ENCODE measurements at places on chromosomes 7 and 10.

DNA sequence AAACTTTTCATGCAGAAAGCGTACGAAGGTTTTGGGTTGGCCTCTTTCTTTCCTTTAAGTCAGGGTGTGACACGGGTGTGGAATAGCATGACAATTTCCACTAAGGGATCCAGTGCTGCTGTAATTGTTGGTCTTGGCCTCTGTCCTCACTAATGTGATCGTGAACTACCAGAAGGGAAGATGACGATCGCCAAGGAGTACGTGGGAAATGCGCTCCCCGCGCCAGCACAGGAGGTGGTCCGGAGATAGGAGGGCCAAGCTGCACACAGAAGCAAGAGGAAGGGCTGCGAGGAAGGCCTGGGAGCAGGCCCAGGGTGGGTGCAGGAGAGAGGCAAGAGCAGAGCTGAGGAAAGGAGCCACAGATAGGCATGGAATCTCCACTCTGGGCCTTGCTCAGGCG, 79.7 kb upstream of the PODXL start:
- no peaks in the 10 kb centered on the region for H3K36me3 ChIP-seq
- H3K27me3 ChIP-seq, result peaks cover 2% of the 10 kb centered on the region
- H3K4me3 ChIP-seq, result no peak overlapping the region
- no peaks in the 10 kb centered on the region for H3K4me1 ChIP-seq
- no peak overlapping the region for H3K27ac ChIP-seq
- DNase-seq, result no peak

GRCh38 chr10:59335497-59335896, 26.9 kb downstream of the FAM13C start:
- DNase-seq, result no peak
- no peaks in the 10 kb centered on the region for H3K4me1 ChIP-seq
- H3K27me3 ChIP-seq, result no peaks in the 10 kb centered on the region
- H3K4me3 ChIP-seq, result no peak overlapping the region
- no peaks in the 10 kb centered on the region for H3K36me3 ChIP-seq
- no peak overlapping the region for H3K27ac ChIP-seq

- peaks cover 80% of the 10 kb centered on the region for H3K4me1 ChIP-seq
- peaks cover 34% of the 10 kb centered on the region for H3K36me3 ChIP-seq
- no peak for DNase-seq
- H3K27me3 ChIP-seq, result no peaks in the 10 kb centered on the region
Observed at GRCh38 chr7:141696348-141696747, 5.6 kb downstream of the DENND11 start.

DNA sequence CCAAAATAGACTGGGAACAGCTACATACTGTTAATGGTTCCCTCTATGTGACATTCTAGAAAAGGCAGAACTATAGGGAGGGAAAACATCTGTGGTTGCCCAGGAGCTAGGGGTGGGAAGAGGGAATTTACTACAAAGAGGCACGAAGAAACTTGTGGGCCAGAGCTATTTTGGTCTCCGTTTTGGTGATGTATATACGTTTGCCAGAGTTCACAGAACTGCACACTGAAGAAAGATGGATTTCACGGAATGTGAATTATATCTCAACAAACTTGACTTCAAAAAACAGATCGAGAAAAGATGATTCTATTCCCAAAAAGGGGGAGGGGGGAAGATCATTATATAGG, 386 bp upstream of the AS3MT start:
- H3K36me3 ChIP-seq, result no peaks in the 10 kb centered on the region
- DNase-seq, result no peak
- peaks cover 18% of the 10 kb centered on the region for H3K27me3 ChIP-seq
- H3K4me1 ChIP-seq, result peaks cover 13% of the 10 kb centered on the region

- no peaks in the 10 kb centered on the region for H3K36me3 ChIP-seq
- DNase-seq, result no peak
- peaks cover 4% of the 10 kb centered on the region for H3K4me1 ChIP-seq
- no peaks in the 10 kb centered on the region for H3K27me3 ChIP-seq
- H3K4me3 ChIP-seq, result no peak overlapping the region
- no peak overlapping the region for H3K27ac ChIP-seq
Observed at GRCh38 chr10:78448470-78448869, 414.8 kb downstream of the RPS24 start.

- H3K27me3 ChIP-seq, result peaks cover 81% of the 10 kb centered on the region
- no peaks in the 10 kb centered on the region for H3K4me1 ChIP-seq
- H3K4me3 ChIP-seq, result no peak overlapping the region
- no peak for DNase-seq
Observed at GRCh38 chr7:137838706-137839315, 8.0 kb downstream of the DGKI start.

DNA sequence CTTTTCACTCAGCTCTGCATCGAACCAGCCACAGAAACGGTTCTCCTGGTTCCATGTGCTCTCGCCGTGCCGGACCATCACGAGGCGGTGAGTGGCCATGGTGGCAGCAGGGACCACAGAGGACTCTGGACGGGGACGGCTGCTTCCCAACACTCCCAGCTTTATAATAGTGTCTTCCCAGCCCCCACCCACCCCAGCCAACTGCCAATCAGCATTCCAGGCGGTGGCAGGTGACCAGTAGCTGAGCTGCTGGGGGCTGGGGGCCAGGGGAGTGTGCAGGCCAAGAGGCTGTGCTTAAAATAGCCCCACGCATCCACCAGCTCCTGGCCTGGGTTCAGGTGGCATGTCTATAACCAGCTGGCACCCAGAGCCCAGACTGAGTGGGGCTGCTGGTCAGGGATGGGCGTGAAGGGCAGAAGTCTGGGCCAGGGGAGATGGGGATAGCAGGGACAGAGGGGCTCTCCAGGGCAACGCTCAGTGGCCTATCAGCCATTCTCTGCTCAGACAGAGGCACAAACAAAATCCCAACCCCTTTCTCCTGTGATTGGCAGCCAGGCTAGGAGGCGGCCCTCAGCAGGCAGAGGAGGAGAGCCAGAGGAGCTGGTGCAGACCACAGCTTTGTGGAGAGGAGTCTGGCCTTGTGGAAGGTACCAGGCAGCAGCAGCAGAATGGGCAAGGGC, at the start of gene PGAM2:
Gene PGAM2, minus strand, starts transcription at position 137 of the 680 bp plus-strand sequence. Its CDS starts 38 bp downstream, at position 99.
- peaks cover 41% of the 10 kb centered on the region for H3K4me1 ChIP-seq
- H3K27me3 ChIP-seq, result no peaks in the 10 kb centered on the region
- H3K27ac ChIP-seq, result peak within 1 kb of the TSS; percentile 92
- DNase-seq, result no peak

GRCh38 chr10:11578802-11579255, 32.6 kb downstream of the USP6NL start:
- no peaks in the 10 kb centered on the region for H3K36me3 ChIP-seq
- H3K4me3 ChIP-seq, result no peak overlapping the region
- no peaks in the 10 kb centered on the region for H3K27me3 ChIP-seq
- no peak overlapping the region for H3K27ac ChIP-seq
- H3K4me1 ChIP-seq, result peaks cover 56% of the 10 kb centered on the region

DNA sequence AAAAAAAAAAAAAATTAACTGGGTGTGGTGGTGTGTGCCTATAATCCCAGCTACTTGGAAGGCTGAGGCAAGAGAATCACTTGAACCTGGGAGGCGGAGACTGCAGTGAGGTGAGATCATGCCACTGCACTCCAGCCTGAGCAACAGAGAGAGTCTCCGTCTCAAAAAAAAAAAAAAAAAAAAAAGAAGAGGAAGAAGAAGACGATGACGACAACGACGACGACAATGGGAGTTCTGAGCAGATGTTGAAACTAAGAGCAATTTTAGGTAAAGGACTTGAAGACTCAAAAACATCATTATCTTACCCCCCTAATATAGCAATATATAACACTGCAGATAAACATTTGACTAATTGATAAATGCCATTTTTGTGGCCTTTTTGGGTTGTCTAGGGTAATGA, 39.5 kb upstream of the PPP1R17 start:
- DNase-seq, result no peak
- H3K4me3 ChIP-seq, result no peak overlapping the region
- H3K4me1 ChIP-seq, result no peaks in the 10 kb centered on the region
- H3K36me3 ChIP-seq, result no peaks in the 10 kb centered on the region
- H3K27me3 ChIP-seq, result peaks cover 13% of the 10 kb centered on the region

DNA sequence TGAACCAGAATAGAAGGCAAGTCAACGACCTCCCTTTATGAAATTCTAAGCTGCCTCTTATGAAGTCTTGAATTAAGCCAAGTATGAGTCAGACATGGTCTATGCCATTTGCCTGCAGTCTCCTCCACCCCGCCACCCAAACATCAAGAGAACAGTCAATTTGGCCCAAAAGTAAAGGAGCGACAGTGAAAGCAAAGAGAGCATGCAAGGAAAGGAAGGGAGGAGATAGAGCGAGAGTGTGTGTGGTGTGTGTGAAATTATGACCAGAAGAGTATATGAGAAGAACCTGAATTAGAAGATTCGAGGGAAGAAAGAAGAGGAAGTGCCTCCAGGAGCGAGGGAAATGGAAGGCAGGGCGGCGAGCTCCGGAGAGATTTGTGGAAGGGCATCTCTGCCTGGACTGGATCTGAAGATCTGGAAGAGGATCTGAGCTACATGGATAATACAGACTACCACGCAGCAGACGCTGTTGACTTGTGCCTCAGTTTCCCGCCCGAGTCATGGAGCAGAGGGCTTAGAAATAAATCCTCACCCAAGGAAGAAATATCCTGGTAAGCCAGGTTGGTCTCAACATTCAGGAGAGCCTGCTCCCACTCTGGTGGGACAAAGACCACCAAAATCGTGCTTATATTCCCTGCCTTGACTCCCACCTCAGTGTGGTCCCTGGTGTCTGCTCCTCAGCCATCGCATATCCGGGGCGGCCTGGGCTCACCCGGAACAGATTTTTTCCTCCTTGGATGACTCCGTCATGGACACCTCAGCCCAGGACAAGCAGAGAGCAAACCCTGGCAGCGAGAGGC, 459 bp downstream of the ZDHHC6 start:
- no peak for DNase-seq
- peak overlapping the region; percentile 93 for H3K4me3 ChIP-seq
- peak overlapping the region; percentile 100 for H3K27ac ChIP-seq
- no peaks in the 10 kb centered on the region for H3K27me3 ChIP-seq
- H3K36me3 ChIP-seq, result peaks cover 43% of the 10 kb centered on the region

DNA sequence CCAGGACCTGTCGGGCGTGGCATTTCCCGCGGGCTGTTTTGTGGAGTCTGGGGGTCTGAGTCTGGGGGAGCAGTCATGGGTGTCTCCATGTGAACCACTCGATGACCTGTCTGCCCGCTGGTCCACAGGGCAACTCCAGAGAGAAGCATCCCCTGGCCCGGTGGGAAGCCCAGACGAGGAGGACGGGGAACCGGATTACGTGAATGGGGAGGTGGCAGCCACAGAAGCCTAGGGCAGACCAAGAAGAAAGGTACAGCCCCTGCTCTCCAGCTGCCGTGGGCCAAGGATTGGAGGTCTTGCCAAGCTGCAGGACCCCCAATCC, 14.7 kb downstream of the LAT2 start:
- H3K4me1 ChIP-seq, result peaks cover 4% of the 10 kb centered on the region
- peaks cover 13% of the 10 kb centered on the region for H3K36me3 ChIP-seq
- no peak for DNase-seq
- H3K27ac ChIP-seq, result no peak overlapping the region

GRCh38 chr7:83347945-83348444, 185.3 kb upstream of the PCLO start:
- H3K36me3 ChIP-seq, result no peaks in the 10 kb centered on the region
- H3K4me3 ChIP-seq, result no peak overlapping the region
- H3K27ac ChIP-seq, result no peak overlapping the region

DNA sequence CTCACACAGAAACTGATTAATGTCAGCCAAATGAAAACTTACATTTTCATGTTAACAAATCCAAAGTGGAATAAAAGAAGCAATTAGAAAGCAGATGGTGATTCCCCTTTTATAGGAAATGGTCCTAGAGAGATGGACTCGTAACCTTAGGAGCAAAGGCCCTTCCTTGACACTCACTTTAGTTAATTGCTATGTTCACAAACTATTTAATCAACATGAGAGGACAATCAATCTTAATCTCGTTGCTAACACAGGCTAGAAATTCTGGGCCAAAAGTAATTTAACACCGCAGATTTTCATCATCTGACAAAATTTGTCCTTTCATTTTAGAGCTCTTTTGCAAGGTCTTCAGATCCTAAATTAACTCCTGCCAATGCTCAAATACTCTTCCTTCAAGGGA, 64.0 kb upstream of the DNAJB12 start:
- H3K27me3 ChIP-seq, result no peaks in the 10 kb centered on the region
- H3K36me3 ChIP-seq, result peaks cover 49% of the 10 kb centered on the region
- no peak overlapping the region for H3K4me3 ChIP-seq
- H3K27ac ChIP-seq, result no peak overlapping the region

DNA sequence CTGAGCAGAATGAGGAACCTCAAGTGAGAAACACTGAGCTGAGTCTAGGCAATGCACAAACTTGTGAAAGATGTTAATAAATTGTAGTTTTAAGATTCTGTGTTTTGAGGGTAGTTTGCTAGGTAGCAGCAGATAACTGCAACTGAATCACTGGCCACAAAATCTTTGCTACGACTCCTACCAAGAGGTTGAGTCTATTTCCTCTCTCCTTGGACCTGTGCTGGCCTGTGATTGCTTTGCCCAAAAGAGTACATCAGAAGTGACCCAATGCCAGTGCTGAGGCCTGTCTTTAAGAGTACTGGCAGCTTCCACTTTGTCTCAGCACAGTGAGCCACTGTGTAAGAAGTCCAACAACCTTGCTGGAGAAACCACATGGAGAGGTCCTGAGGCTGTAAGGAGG, 11.9 kb upstream of the TSPAN13 start:
- H3K27ac ChIP-seq, result no peak overlapping the region
- no peaks in the 10 kb centered on the region for H3K36me3 ChIP-seq
- no peak overlapping the region for H3K4me3 ChIP-seq
- no peak for DNase-seq
- no peaks in the 10 kb centered on the region for H3K4me1 ChIP-seq
- H3K27me3 ChIP-seq, result no peaks in the 10 kb centered on the region

GRCh38 chr7:77416621-77417371, 647 bp upstream of the GSAP start:
- peaks cover 3% of the 10 kb centered on the region for H3K27me3 ChIP-seq
- H3K4me3 ChIP-seq, result peak overlapping the region; percentile 91
- H3K4me1 ChIP-seq, result peaks cover 43% of the 10 kb centered on the region

GRCh38 chr10:117483056-117483590, 59.4 kb upstream of the EMX2 start:
- H3K4me1 ChIP-seq, result no peaks in the 10 kb centered on the region
- H3K27ac ChIP-seq, result no peak overlapping the region
- H3K36me3 ChIP-seq, result no peaks in the 10 kb centered on the region

GRCh38 chr7:158273138-158273651, 314.4 kb downstream of the PTPRN2 start:
- no peaks in the 10 kb centered on the region for H3K36me3 ChIP-seq
- no peak overlapping the region for H3K4me3 ChIP-seq
- peaks cover 4% of the 10 kb centered on the region for H3K4me1 ChIP-seq
- no peak for DNase-seq
